Right cardiac atrium (tissue), 5 donors: ENCODE measurements at places on chromosomes 3 and 15. TPM values are rescaled to one million over a fixed set of nuclear protein-coding genes. Genes with fewer than 3 reads are reported as not detected.

GRCh38 chr3:174220775-174221554 is 638.2 kb upstream of the NAALADL2 start:
- DNase-seq = no peak

DNA sequence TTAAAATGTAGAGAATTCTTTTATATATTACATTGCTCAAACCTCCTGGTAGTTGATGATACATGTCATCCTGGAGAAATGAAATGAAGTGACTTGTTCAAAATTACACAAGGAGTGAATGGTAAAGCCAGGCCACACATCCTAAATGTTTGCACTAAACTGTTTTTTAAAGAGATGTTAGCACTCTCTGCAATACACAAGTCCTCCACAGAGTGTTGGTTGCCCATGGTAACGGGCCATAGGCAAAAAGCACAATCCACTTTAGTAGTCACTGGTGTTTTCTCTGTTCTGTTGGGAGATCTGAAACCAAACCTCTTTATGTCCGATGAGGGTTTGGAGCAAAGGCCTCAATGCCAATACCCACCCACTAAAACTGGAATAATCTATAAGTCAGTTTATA is 907.4 kb downstream of the NTRK3 start:
- DNase-seq = no peak

Gene NT5DC2
- 174 TPM for total RNA-seq

- no peak for DNase-seq
Observed at GRCh38 chr3:184887574-184887973, 75.6 kb downstream of the VPS8 start.

- DNase-seq = no peak
Observed at GRCh38 chr3:159560214-159560979, 428.2 kb upstream of the IL12A start.

Gene CALML4
- total RNA-seq = 1.8 TPM

GRCh38 chr3:171812811-171813210 is 2.5 kb upstream of the PLD1 start:
- no peak for DNase-seq

DNA sequence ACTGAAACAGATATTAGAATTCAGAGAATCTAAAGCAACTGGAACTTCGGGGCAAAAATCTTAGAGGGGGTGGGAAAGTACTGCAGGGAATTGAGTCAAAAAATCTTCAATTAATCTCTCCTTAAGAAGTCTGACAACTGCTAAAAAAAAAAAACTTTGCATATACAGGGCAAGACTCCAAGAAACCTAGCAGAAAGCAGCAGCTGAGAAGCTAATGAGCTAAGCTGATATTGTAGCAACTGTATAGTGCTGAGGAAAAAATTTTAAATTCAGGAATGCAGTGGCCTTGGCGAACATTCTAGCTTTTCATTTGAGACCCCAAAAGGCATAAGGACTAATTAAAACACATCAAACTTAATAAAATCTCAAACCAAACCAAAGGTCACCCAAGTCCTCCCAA is 113.6 kb downstream of the SCAPER start:
- DNase-seq = no peak
